ENCODE measurements at places on chromosomes 1 and 21.

GRCh38 chr1:248013229-248013710 is at the start of gene OR2L5:
TSS of gene OR2L5 (plus strand) at chr1:248013660. CDS start at chr1:248021948, 8,288 bp downstream.
- no peaks in the 10 kb centered on the region for H3K27me3 ChIP-seq
- H3K4me1 ChIP-seq, result no peaks in the 10 kb centered on the region
- no peak within 1 kb of the TSS for H3K27ac ChIP-seq
- H3K36me3 ChIP-seq, result no peaks in the 10 kb centered on the region
- no peak within 1 kb of the TSS for H3K4me3 ChIP-seq

GRCh38 chr1:195335541-195335940 is 1272.7 kb downstream of the KCNT2 start:
- no peaks in the 10 kb centered on the region for H3K36me3 ChIP-seq
- H3K27me3 ChIP-seq, result no peaks in the 10 kb centered on the region
- H3K4me3 ChIP-seq, result no peak overlapping the region
- no peak for DNase-seq

- H3K27me3 ChIP-seq, result no peaks in the 10 kb centered on the region
- H3K4me3 ChIP-seq, result no peak overlapping the region
- no peaks in the 10 kb centered on the region for H3K36me3 ChIP-seq
- H3K27ac ChIP-seq, result no peak overlapping the region
- no peak for DNase-seq
Observed at GRCh38 chr21:42397746-42398394, 2.0 kb upstream of the TMPRSS3 start.

DNA sequence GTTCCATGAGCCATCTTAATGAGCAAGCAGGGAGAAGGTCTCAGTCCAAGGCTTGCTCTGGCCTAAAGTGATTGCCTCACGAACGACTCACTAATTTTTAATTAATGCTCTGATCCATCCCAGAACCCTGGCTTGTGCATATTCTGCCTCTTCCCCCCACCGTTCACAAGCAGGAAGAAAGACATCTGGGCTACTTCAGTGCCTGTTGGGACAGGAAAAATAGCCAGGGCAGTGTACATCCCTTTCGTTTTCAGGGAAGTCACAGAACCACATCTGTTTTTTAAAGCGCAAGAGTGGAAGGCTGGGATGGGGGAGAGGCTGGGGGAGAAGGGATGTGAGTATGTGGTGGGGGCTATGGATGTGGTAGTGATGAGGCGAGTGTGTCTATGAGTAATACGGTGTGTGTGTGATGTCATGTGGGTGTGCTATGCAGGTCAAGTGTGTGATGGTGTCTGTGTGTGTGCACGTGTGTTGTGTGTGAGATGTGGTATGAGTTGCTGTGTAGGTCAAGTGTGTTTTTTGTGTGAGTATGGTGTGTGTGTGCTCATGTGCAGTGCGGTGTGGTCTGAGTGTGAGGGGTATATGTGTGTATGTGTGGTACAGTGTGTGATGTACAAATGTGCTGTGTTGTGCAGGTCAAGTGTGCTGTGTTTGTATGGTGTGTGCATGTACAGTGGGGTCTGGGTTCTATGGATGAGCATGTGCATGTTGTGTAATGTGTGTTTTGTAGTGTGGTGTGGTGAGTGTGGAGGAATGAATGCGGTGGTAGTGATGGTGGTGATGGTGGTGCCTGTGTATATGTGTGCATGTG is 64.9 kb upstream of the SYT6 start:
- H3K27me3 ChIP-seq, result no peaks in the 10 kb centered on the region
- no peaks in the 10 kb centered on the region for H3K4me1 ChIP-seq
- H3K4me3 ChIP-seq, result no peak overlapping the region
- no peak overlapping the region for H3K27ac ChIP-seq
- H3K36me3 ChIP-seq, result no peaks in the 10 kb centered on the region
- no peak for DNase-seq

- H3K4me1 ChIP-seq, result peaks cover 12% of the 10 kb centered on the region
- H3K4me3 ChIP-seq, result no peak overlapping the region
- DNase-seq, result no peak
- H3K36me3 ChIP-seq, result peaks cover 7% of the 10 kb centered on the region
Observed at GRCh38 chr1:211942583-211942982, 92.8 kb downstream of the INTS7 start.

DNA sequence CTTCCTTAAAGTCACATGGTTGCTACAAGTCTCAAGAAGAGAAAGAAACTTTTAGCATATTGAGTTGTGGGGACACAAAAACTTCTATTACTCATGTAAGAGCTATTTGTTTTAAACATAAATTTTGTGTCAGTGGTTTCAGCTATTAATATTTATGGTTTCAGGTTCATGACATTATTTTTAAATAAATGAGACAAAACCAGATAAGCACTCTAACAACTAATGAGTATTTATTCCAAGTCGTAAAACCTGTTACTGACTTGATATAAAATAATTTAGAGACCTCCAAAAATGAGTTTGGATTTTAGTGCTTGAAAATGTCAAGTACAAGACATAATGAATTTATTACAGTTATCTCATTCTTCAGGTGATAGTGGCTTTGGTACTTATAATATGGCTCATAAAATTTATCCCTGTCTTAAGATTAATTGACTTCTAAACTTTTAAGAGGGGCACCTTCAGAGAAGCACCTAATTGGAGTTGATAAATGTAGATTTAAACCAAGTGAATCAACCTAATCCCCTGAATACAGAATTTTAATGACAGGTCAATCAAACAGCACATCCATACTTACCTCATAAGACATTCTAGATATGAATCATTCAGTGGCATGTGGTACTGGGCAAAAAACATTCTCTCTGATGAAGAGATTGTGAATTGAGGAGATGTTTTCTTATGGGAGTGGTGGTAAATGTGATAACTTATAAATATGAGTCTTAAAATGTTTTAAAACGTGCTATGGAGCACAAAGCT is 167.7 kb upstream of the PTGFR start:
- H3K27ac ChIP-seq, result no peak overlapping the region
- H3K4me3 ChIP-seq, result no peak overlapping the region
- no peaks in the 10 kb centered on the region for H3K4me1 ChIP-seq
- no peaks in the 10 kb centered on the region for H3K27me3 ChIP-seq
- no peak for DNase-seq
- no peaks in the 10 kb centered on the region for H3K36me3 ChIP-seq

DNA sequence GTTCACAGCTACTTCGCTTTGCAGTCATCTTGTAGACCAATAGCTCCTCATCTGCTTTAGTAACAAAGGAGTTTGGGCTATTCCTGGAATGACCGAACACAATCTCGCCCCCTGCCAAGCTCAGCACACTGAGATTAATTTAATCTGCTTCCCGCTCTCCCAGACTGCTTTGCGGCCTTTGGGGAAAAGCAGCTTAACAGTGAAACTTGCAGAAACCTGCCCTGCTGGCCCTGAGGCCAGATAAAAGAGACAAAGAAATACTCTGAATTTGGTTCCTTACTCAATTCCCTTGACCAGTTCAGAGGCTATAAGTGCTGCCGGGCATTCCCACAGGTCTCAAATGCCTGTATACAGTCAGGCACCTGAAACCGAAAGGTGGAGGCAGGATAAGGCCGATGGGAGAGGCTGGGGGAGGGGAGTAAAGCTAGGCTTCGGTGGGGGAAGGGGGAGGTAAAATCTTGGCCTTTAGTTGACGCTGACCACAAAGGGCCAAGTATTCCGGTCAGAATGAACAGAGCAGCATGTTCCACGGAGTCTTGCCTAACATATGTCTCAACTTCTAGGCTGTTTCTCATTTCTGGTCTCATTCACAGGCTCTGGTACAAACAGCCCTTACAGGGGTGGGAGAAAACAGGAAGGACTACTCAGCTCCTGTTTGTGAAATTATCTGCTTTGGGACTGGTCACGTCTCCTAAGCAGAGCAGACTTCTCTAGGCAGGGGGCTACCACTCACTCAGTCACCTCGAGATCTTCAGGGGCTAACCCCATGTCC is 17.7 kb upstream of the A3GALT2 start:
- no peaks in the 10 kb centered on the region for H3K27me3 ChIP-seq
- no peaks in the 10 kb centered on the region for H3K36me3 ChIP-seq
- peaks cover 11% of the 10 kb centered on the region for H3K4me1 ChIP-seq
- no peak for DNase-seq
- no peak overlapping the region for H3K27ac ChIP-seq
- H3K4me3 ChIP-seq, result no peak overlapping the region

DNA sequence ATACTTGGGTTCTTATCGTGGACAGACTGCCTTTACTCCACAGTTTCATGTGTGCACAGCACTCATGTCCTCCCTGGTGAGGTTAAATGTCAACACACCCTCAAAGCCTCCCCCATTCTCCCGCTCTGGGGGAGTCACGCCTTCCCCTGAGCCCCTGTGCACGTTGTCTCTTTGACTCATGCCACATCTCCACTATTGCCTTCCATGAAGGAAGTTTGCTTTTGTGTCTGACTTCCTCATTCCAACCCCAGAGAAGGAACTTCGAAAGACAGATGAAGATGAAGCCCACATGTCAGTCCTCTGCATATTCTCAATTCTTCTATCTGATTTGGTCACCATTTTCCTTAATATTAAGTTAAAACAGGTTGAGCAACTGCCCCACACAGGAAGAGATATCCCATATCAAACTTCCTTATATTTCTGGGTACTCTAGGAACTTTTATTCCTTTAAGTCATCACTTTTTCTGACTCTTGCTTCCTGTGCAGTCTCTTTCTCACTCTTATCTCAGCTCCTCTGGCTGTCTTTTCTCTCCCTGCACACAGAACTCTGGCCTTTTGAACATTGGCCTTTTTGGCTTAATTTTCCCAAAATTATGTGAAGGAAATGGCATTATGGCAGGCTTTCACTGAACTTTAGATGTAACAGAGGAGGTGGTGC is 41.5 kb downstream of the C4BPA start:
- no peaks in the 10 kb centered on the region for H3K4me1 ChIP-seq
- H3K27me3 ChIP-seq, result no peaks in the 10 kb centered on the region
- no peak overlapping the region for H3K27ac ChIP-seq
- H3K36me3 ChIP-seq, result no peaks in the 10 kb centered on the region
- DNase-seq, result no peak

DNA sequence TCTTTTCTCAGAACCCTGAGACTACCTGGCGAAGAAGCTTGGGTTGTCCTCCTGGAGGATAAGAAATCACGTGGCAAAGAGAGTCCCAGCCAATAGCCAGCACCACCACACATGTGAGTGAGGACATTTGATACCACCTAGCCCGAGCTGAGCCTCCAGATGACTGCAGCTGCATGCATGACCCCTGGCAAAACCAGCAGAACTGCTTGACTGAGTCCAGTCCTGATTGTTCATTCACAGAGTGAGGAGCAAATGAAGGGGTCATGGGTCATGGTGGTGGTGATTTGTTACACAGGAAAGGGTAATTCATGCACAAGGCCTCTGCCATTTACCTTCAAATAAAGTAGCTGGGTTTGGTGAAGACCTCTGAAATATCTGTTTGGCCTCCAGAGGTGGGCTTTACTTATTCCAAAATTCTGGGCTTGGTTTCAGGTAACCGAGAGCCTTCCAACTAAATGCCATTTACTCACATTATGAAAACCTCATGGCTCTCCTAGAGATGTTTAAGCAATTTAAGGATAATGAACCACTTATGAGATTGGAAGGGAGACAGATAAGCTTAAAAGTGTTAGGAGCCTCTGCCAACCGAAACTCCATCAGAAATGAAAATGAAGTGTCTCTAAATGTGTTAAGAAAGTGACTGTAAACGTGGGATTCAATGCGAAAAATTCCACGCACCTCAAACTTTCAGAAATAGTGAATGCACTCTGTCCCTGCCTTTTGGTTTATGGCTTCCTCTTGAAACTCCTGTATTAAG is 163.3 kb downstream of the SLC35F3 start:
- no peak for DNase-seq
- H3K4me3 ChIP-seq, result no peak overlapping the region
- peaks cover 3% of the 10 kb centered on the region for H3K4me1 ChIP-seq
- no peak overlapping the region for H3K27ac ChIP-seq
- H3K36me3 ChIP-seq, result no peaks in the 10 kb centered on the region

GRCh38 chr1:24337455-24337854 is 18.3 kb downstream of the GRHL3 start:
- no peak overlapping the region for H3K4me3 ChIP-seq
- H3K27me3 ChIP-seq, result peaks cover 12% of the 10 kb centered on the region
- H3K36me3 ChIP-seq, result no peaks in the 10 kb centered on the region
- no peak overlapping the region for H3K27ac ChIP-seq
- DNase-seq, result no peak
- H3K4me1 ChIP-seq, result no peaks in the 10 kb centered on the region

DNA sequence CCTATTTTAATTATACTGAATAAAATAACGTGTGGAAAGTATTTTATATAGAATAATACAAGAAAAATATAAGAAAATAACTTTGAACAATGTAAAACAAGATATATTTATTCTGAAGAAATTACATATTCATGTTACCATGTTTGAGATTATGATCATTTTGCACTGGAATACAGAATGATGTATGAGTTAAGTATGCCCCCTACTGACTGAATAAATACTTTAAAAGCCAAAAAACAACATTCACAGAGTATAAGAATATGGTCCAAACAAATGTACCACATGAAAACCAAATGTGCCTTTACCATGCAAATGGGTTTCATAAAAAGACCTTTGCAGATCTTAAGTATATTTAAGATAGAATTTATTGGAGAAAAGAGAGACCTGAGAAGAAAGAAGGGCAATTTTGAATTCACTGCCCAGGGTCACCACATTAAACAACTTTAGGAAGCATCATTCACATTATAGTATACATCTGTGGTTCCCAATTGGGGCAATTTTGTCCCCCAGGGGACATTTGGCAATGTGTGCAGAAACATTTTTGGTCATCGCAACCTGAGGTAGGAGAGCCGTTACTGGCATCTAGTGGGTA is 136.6 kb upstream of the GFI1 start:
- no peaks in the 10 kb centered on the region for H3K36me3 ChIP-seq
- no peaks in the 10 kb centered on the region for H3K27me3 ChIP-seq
- H3K4me3 ChIP-seq, result no peak overlapping the region
- H3K4me1 ChIP-seq, result no peaks in the 10 kb centered on the region

- peaks cover 17% of the 10 kb centered on the region for H3K4me1 ChIP-seq
- H3K4me3 ChIP-seq, result no peak overlapping the region
- DNase-seq, result no peak
- H3K36me3 ChIP-seq, result no peaks in the 10 kb centered on the region
Observed at GRCh38 chr21:41183575-41183974, 15.6 kb downstream of the BACE2 start.

GRCh38 chr1:981491-981954 is 370 bp downstream of the PERM1 start:
- no peak overlapping the region for H3K27ac ChIP-seq
- H3K36me3 ChIP-seq, result no peaks in the 10 kb centered on the region
- no peak for DNase-seq
- H3K4me3 ChIP-seq, result no peak overlapping the region
- H3K4me1 ChIP-seq, result no peaks in the 10 kb centered on the region
- no peaks in the 10 kb centered on the region for H3K27me3 ChIP-seq
